ENCODE measurements at places on chromosomes 2 and 18.

GRCh38 chr18:9322744-9323143 is 11.8 kb upstream of the TWSG1 start:
- DNase-seq, result no peak

DNA sequence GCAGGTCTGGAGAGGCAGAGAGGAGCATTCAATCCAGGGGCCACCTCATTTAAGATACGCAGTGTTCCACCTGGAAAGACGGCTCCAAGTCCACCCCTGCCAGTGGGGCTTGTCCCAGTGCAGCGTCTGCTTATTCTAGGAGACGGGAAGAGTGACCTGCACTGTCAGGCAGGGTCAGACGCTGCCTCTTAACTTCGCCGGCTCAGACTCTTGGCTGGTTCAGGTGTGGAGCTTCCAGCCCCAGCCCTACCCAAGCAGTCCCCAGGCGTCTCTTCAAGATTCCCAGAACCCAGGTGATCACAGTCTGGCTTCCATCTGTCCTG is 208.5 kb downstream of the TFCP2L1 start:
- no peak for DNase-seq

- peak; percentile 44 for DNase-seq
These were observed at the start of gene ANKRD29 for GRCh38 chr18:23662309-23663263. Gene ANKRD29, minus strand, starts transcription at chr18:23662911. Its CDS starts 181 bp downstream, at chr18:23662730.

- no peak for DNase-seq
These were observed 139.7 kb upstream of the NOSTRIN start for GRCh38 chr2:168662651-168663208.

GRCh38 chr2:72361042-72361441 is 213.4 kb upstream of the CYP26B1 start:
- no peak for DNase-seq

- DNase-seq, result no peak
These were observed 513.9 kb upstream of the ACVR2A start for GRCh38 chr2:147330925-147331324.

GRCh38 chr2:159785195-159785594 is 12.8 kb downstream of the CD302 start:
- no peak for DNase-seq

DNA sequence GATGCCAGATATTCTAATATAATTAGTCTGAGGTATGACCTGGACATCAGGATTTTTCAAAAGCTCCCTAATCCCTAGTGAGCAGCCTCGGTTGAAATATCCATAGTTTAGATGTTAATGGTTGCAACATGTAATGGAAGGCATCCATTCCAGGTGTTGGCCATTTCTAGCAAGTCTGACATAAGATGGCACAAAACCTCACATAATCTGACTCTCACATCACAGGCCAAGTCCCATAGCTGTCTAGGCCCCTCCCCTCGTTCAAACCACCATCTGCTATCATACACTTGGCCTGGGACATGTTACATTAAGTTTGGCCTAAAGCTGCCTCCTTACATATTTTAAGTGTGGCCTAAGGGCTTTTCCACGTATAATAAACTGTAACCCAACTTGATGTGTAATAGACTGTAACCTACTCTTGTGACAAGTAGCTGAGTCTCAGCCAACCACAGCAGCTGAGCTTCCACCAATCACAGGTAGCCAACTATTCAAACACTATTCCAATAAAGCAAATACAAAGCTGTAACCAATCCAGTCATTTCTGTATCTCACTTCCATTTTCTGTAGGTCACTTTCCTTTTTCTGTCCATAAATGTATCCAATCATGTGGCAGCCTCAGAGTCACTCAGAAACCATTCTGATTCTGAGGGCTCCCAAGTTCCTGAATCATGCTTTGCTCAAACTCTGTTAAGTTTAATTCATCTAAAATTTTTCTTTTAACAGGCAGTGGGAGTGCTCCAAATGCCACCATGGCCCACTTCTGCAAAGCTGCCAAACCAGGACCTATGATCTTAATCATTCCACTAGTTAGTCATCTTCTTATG is 59.4 kb downstream of the ADD2 start:
- DNase-seq, result no peak

- no peak for DNase-seq
These were observed 29.9 kb downstream of the HPCAL1 start for GRCh38 chr2:10332402-10333246.

- no peak for DNase-seq
These were observed 55.2 kb upstream of the GYPC start for GRCh38 chr2:126600742-126601141.

GRCh38 chr2:236744716-236745115 is 175.1 kb downstream of the ACKR3 start:
- no peak for DNase-seq

DNA sequence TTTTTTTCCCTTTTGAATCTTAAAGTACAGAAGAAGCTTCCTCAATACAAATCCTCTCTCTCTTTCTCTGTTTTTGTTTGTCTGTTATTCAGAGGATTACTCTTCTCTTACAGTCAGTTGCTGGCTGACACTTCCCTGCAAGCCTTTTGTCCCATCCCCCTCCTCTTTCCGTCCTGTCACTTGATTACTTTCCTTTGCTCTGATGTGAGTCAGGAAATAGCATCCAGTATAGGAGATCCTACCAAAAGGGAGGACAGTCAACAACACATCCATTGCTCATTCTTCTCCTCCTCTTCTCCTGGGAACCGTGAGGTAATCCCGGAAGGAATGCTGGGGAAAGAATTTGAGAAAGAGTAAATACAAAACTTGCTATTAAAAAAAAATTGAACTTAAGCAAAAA is 79.3 kb upstream of the SCN7A start:
- DNase-seq, result no peak

DNA sequence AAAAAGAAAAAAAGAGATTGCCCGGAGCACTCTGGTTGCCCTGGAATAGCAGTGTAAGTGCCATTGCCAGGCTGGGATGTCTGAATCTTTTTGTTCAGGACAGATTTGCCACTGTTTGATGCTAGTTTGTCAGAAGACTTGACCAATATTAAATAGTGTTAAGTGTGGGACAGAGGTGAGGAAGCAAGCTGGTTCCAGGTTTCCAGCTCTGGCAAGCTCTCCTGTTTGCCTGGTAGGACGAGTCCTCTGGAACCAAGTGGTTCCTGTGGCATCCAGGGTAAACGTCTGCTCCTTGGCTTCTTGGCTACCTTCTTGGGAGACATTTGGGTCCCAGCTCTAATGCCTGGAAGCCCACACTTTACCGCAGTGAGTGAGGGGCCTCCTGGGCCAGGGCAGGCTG is 20.8 kb upstream of the IGFBP5 start:
- DNase-seq, result no peak

DNA sequence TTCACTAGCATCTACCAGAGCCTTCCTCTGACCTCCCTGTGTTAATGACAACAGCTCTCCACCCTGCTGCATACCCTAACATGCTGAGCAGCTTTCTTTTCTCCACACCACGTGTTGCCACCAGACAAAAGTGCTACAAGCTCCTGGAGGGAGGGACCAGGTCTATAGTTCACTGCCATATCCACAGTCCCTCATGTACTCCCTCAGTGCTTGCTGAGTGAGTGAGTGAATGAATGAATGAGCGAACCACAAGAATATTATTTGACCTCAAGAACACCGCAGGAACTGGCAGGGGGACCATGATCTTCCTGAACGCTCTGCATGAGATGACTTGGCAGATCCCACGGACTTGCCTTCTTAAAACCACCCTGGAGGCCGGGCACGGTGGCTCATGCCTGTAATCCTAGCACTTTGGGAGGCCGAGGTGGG is 47.4 kb upstream of the CAB39 start:
- no peak for DNase-seq

DNA sequence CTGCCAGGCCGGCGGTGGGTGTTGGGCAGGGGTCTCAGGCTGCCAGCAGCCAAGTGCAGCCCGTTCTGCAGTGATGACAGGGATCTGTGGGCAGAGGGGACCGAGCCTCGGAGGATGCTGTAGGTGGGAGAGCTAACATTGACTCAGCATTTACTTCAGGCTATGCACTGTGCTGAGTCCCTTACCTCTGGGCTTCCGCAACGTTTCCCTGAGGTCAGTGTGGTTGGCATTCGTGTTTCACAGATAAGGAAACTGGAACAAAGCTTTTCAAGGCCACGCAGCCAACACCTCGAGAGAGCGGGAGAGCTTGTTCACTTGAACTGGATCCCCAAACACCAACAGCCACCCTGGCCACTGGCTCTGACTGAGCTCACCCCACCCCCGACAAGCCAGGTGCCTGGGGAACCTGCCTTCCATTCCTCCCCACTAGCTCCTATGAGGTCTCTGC is 839 bp upstream of the GPR148 start:
- peak; percentile 30 for DNase-seq

DNA sequence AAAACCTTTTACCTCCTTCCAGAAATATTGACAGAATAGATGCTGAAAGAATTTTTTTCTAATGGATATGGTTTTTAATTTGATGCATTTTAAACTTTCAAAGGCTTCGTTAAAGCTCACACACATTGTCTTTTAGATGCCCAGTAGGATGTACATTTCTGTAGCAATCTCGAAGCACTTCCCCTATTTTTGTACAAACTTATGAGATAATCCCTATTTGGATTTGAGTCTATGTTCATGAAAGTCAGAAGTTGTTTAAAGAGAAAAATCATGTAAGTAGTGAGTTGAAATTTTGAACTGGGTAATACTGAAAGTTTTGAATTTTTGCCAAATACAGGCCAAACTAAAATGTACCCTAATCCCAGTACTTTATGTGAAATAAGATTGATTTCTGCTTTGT is 38.1 kb upstream of the MMADHC start:
- no peak for DNase-seq

GRCh38 chr2:195488567-195488966 is 168.5 kb upstream of the SLC39A10 start:
- DNase-seq, result no peak

DNA sequence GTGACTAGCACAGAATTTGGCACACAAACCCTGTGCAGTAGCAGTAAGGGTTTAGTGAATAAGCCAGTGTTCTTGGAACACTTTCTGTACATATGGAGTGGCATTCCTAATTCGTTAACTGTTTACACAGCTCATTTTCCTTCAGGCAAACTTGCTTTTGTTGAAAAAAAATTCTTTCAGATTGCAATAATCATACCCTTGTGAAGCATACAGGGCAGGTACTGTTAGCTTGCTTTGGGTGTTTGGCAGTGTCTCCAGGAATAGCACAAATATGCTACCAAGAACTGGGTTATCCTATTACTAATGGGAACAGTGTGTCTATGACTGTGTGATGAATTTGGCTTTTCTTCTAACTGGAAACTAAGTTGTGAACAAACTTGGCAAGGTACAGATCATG is 33.4 kb downstream of the UGP2 start:
- no peak for DNase-seq

DNA sequence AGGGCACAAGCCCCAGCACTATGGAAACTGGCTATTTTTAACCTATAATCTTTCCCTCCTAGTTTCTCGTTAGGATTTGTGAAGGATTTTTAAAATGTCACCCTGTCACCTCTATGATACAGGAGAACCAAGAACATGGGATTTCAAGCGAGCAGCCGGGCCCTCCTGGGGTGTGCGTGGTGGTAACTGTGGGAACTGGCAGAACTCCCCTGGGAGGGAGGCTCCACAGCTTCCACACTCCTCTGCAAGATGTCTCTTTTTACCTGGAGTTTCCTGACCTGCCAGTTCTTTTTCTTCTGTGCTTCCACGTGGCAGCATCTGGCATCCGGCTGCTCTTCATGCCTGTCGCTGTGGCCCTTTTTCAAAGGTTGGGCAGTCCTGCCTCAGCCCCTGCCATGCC is 386.3 kb upstream of the MYT1L start:
- DNase-seq, result no peak

- DNase-seq, result no peak
These were observed 152.9 kb downstream of the PXDN start for GRCh38 chr2:1591461-1591770.

GRCh38 chr2:28568533-28568932 is 72.7 kb downstream of the PLB1 start:
- DNase-seq, result no peak

DNA sequence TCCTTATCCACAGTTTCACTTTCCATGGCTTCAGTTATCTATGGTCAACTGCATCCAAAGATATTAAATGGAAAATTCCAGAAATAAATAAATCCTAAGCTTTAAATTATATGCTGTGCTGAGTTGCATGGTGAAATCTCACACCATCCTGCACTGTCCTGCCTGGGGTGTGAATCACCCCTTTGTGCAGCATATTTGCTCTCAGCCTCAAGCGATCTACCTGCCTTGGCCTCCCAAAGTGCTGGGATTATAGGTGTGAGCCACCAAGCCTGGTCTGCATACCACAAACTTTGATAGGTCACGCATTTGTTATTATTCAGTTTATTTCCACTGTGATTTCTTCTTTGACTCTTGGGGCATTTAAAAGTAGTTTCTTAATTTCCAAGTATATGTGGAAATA is 117.2 kb downstream of the SPIRE1 start:
- DNase-seq, result no peak

DNA sequence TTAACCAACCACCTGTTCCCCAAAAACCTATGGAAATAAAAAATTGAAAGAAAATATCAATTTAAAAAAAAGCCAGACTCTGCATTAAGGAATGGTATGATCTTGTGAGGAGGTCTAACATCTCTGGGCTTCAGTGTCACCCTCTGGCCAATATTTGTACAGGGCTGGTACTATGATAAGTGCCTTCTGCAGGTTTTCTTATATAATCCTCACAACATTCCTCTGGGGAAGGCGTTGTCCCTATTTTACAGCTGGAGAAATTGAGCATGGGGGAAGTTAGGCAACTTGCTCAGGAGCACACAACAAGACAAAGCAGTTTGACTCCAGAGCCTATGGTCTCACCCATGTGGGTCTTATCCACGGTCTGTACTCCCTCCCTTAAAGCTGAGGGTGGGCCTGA is 86.0 kb downstream of the ZBTB7C start:
- DNase-seq, result no peak

Data from activated CD8-positive, alpha-beta memory T cell treated with anti-CD3 and anti-CD28 coated beads, Interleukin-2, amount 50 U/mL, for 4 hours (primary cell).